ENCODE measurements at places on chromosomes 4 and X.

- no peak for DNase-seq
These were observed 516.6 kb downstream of the PCDH18 start for GRCh38 chr4:137015426-137016409.

- no peak for DNase-seq
These were observed 9.4 kb upstream of the CDS1 start for GRCh38 chr4:84573385-84574068.

DNA sequence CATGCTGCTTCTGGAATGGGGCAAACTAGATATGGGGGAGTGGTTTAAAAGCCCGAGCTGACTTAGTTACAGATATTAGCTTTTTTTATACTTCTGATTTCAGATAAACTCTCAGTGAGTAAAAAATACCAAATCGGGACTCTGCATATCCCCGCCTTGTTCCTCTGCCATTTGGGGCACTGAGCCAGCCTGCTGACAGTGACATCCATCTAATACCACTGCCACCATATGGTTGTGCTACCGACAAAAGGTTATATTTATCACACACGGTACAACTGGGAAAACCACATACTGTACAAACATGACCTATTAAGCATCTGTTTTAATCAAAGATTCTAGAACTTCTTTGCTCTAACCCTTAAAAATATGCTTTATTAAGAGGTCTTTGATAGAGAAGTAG, 78.7 kb downstream of the GALNT7 start:
- no peak for DNase-seq

GRCh38 chr4:149987330-149988086, 90.7 kb upstream of the DCLK2 start:
- peak; percentile 77 for DNase-seq

- DNase-seq, result no peak
These were observed 207.4 kb upstream of the VCX start for GRCh38 chrX:7635604-7636003.

DNA sequence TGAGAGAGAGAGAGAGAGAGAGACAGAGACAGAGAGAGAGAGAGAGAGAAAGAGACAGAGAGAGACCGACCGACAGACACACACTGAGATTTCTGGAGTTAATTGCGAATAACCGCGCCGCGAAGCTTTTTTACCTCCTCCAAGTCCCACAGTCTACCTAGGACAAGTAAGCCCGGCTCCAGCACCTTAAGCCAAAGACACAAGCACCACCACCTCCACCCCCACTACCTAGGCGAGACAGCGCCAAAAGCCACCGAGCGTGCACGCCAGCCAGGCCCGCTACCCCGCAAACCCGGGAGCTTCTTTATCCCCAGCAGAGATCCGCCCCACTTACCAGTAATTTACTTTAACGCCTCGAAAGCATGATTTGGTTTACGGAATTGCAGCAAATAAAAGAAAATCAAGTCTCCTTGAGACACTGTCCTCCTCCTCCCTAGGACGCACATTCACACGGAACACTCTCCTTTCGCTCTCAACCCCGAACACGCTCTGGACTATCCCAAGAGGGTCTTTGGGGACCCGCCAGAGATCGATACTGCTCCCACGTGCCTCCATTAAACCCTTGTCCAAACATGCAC, 649.6 kb upstream of the DIPK2B start:
- peak; percentile 39 for DNase-seq

DNA sequence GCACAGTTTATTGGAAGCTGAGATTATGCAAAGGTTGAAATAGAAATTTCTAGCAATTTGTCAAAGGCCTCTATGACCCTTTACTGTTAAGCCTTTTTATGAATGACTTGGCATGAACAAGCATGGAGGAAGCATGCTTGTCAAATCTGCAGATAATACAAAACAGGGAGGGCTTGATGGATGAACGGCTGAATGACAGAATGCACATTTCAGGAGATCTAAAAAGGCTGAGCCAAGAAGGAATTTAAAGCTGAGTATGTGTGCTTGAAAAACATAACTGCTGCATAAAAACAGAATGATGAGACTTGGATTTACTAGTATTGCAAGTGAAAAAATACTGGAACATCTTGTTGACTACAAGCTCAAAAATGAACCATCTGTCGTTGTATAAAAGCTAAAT, 29.0 kb upstream of the UBE2K start:
- peak; percentile 23 for DNase-seq

GRCh38 chr4:165563851-165564250, 185.0 kb downstream of the CPE start:
- no peak for DNase-seq

- no peak for DNase-seq
These were observed 76.6 kb downstream of the PRKX start for GRCh38 chrX:3636803-3637202.

DNA sequence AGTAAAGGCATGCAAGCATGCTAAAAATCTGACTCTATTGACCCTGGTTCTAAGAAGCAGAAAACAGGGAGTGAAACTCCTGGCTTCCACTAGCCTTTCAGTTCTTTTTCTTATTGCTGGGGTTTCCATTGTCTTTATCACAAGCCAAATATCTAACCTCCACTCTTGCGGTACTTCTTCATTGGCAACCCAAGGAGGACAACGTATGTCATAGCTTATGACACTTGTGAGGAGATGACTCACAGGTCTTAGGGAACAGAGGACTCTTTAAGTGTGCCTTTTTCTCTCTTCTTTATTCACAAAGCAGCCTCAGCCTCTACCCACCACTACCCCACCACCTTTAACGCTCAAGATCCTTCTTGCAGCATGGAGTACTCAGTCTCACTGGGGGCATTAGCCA, 124.2 kb downstream of the GUCY2F start:
- no peak for DNase-seq

Measured in eye (tissue), 1 donor.